ENCODE measurements at places on chromosomes 7 and 10. TPM values are rescaled to one million over a fixed set of nuclear protein-coding genes. Genes with fewer than 3 reads are reported as not detected.

SLC16A9 gene
- total RNA-seq: not detected

TLX1 gene
- not detected for total RNA-seq

KIF11 gene
- total RNA-seq: 10.5 TPM

NODAL gene
- not detected for total RNA-seq

HYAL4 gene
- total RNA-seq: 0.20 TPM

ANXA8L1 gene
- total RNA-seq: not detected

NEUROD6 gene
- total RNA-seq: not detected

GATA3 gene
- under 0.01 TPM for total RNA-seq

BAMBI gene
- 3.0 TPM for total RNA-seq

LMOD2 gene
- total RNA-seq: not detected

AGR3 gene
- total RNA-seq: not detected

VKORC1L1 gene
- 14.8 TPM for total RNA-seq

TMEM184A gene
- total RNA-seq: under 0.01 TPM

TSPAN12 gene
- total RNA-seq: 148 TPM

CHST3 gene
- 5.4 TPM for total RNA-seq

DLG5 gene
- 6.9 TPM for total RNA-seq

PLXNA4 gene
- 6.9 TPM for total RNA-seq

THSD7A gene
- total RNA-seq: 16.1 TPM

GRM3 gene
- total RNA-seq: not detected

ACTL6B gene
- total RNA-seq: not detected

TSPAN15 gene
- total RNA-seq: 118 TPM

HSPA12A gene
- 0.44 TPM for total RNA-seq

VAX1 gene
- not detected for total RNA-seq

ARHGEF5 gene
- 0.22 TPM for total RNA-seq

ZNF680 gene
- total RNA-seq: 5.9 TPM

C1QL3 gene
- 0.65 TPM for total RNA-seq

PTN gene
- not detected for total RNA-seq

INTS15 gene
- total RNA-seq: 7.0 TPM

OR6B1 gene
- not detected for total RNA-seq

CLRN3 gene
- total RNA-seq: 0.22 TPM

EBLN1 gene
- total RNA-seq: not detected

Measured in lung microvascular endothelial cell (primary cell).